ENCODE measurements at places on chromosomes 7 and 10.

- no peak for DNase-seq
Observed at GRCh38 chr10:60043561-60044241, 137.3 kb upstream of the CCDC6 start.

GRCh38 chr10:29870522-29871044 is 188.8 kb downstream of the JCAD start:
- DNase-seq: no peak

GRCh38 chr10:21726601-21727225 is 192.7 kb downstream of the MLLT10 start:
- no peak for DNase-seq

DNA sequence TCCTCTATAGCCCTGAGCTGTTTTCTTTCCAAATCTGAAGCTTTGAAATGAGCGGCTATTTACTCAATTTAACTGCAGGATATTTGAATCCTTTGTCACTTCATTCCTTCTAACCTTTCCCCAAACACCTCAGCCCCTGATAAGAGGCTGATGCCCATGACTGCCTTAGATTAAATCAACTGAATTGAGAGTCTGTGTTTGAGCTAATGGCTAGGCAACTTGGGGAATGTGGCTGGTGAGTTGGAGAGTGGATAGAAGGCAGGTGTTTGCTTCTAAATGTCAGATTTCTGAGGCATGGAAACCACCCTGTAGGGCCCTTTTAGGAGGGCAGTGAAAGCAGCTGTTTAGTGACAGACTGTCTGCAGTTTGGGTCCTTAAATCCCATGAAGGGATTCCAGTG is 759.9 kb downstream of the LRMDA start:
- DNase-seq: no peak

GRCh38 chr10:131821378-131822012 is 79.3 kb upstream of the PPP2R2D start:
- DNase-seq: no peak

DNA sequence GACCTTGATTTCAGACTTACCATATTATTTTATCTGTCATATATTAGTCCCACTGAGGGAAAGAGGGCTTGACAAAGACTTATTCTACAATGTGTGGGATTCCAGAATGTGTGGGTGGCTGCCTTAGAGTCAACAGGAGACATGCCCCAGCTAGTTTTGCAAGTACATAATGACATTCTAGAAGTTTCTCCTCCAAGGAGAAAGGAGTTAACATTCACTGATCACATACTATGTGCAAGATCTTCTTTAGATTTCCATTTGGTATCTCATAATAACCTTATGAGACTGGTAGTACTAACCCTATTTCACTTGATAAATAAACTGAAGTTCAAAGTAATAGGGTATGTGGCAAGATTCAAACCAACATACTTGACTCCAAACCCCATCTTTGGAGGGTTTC is 25.2 kb downstream of the IRF5 start:
- no peak for DNase-seq

DNA sequence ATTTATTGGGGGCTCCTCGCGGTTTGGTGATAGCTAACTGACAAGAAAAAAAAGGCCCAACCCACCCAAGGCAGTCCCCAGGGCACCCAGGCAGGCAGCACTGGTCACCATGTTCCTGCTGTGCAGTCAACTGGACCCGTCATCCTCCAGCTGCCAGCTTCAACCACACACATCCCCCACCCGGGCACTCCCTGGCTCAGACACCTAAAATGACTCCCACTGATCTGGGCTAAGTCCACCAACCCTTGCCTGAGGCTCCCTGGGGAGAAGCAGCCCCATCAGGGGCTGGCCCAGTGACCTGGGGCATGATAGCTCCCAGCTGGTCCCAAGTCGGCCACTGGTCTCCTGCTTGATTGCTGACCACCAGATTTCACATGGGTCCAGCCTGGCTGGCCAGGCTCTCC is 161.8 kb downstream of the NRF1 start:
- DNase-seq: no peak

DNA sequence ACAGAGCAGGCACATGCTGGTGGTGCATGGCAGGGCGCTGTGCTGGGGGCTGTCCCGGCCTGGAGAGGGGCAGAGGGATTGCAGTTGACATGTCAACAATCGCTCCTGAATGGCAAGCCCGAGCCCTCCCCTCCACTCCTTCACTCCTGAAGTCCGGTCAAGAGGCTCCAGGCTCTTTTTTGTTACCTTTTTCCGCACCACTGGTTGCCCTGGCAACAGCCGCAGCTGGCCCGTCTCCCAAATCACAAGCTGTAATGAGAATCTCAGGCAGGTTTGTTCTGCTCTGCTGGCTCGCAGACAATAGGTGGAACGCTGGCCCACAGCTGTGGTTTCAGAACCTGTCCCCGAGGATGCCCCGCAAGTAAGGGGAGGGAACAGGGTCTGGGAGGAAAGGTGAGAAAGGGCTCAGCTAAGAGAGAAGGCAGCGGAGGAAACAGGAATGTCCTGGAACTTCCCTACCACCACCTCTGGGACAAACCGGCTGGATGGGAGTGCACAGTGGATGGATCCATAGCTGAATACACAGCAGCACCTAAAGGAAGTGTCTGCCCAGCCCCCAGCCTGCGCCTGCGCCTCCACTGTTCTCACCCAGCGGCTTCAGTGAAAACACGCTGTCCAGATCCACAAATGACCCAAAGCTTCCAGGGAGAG is 58.9 kb downstream of the CALML3 start:
- peak; percentile 73 for DNase-seq

DNA sequence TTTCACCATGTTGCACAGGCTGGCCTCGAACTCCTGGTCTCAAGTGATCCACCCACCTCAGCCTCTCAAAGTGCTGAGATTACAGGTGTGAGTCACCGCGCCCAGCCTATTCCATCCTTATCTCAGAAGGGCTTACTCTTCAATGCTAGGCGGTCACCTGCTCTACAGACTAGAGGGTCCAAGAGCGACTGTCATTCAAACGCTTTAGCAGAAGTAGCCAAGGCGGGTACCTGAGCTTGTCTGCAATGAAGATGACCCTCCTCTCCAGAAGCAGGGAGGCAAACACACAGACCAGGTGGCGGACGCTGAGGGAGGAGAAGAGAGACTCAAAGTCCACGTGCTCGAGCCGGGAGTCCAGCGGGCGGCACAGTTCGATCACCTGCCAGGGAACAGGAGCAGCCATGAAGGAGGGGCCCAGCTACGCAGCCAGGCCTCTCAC is 65.1 kb upstream of the MKRN1 start:
- no peak for DNase-seq

DNA sequence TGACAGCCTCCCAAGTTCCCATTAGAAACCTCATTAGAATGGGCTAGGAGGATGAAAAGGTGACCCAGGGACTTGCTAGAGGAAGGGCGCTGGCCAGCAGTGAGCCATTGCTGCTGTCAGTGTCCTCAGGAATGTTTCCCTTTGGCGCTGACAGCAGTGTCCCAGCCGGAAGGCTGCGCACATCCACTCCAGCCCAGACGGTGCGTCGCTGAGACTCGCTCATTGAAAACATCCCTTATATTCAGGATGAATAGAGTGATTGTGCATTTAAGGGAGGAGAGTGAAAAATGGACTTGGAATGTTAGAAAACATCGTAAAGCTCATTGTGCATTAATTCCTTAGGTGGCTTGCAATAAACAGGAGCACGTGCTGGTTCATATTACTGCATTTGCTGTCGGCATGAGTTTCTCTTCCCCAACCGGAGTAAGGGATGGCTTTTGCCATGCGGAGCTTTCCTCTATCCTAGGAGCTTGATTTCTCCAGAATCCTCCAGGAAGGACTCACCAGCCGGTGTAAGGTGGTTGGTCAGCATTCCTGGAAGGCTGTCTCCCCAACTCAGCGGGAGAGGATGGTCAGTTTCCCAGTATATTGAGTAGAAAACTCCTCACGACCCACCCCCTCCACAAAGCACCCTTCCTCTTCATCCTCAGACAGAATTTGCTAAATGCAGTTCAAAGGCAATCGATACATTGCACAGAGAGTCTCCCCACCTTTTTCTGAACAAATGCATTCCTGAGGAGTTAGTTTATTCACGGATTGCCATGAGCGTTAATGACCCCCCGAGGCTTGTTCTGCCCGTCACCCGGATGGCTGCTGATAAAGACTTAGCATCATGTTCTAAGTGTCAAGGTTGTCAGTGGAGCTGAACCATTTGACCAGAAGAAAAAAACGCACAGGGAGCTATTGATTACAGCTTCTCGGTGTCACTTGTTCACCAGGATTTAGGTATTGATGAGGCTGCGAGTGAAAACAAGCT is 201.8 kb downstream of the EBF3 start:
- DNase-seq: no peak

- no peak for DNase-seq
Observed at GRCh38 chr7:120984406-120984805, 4.1 kb upstream of the CPED1 start.

DNA sequence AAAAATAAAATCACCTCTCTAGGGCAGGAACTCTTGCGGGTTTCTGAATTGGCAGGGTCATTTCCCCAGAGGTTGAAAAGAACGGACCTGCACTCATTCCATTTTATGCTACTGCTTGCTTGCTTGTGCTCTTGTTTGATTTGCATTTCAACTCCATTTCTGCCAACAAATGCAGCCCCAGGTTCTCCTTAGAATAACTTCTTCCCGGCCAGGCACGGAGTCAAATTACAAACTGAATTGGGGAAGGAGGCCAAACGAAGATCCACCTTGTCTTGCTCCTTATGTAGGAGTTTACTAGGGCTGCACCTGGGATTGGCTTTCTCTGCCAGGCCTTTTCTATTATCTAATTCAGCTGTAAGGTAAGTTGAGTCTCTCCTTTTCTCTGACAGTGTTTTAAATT is 79.6 kb downstream of the HGF start:
- DNase-seq: no peak

DNA sequence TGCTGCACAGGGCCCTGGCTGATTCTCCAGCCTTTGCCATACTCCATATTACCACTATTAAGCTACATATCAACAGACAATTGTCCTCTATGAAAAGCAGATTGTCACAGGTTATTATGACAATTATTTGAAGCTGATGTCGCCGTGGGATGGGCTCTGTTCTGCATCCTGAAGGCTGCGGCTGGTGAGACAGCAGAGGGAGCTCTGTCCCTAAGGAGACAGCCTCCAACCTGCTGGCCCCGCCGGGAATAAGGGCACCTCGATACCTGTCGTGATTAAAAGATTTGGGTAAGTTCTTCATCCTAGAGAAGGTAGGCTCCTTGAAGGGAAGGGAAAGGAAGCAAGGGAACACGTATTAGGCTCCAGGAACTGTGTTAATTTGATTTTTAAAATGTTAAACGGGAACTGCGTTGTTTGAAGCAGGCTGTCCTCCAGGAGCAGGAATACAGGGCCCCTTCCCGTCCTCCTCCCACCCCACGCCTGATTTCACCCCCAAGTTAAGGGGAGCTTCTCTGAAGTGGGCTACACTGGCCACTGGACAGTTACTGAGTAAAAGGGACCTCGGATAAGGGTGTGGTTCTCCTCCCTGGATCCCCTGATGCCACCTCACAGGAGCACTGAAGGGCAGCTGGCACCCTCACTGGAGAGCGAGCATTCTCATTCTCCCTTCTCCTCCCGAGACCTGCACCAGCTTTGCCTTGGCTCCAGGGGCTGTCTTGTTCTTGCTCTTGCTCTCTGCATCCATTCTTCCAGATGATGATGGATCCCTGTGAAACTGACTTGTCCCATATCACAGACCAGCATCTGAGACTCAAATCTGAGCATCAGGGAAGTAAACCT is 11.8 kb upstream of the TIAL1 start:
- peak; percentile 23 for DNase-seq

DNA sequence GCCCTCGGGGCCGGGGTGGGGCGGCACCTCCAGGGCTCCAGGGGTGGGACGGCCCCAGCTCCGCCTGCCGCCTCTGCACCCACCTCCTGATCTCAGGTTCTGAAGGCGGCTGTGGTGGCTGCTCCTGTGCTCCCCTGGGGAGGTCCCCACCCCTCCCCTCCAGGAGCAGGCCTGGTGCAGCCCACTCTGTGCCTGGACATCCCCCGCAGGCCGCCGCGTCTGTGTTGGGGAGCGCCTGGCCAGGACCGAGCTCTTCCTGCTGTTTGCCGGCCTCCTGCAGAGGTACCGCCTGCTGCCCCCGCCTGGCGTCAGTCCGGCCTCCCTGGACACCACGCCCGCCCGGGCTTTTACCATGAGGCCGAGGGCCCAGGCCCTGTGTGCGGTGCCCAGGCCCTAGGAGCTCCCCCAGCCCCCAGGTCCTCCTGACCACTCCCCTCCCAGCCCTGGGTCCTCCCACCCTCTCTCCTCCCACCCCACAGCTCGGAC is 5.5 kb downstream of the CYP2W1 start:
- peak; percentile 46 for DNase-seq

All from ovary (tissue), 10 donors.